ENCODE measurements at places on chromosomes 7 and 10. TPM values are rescaled to one million over a fixed set of nuclear protein-coding genes. Genes with fewer than 3 reads are reported as not detected.

The GSAP gene
- total RNA-seq: 7.7 TPM

The ODAD2 gene
- total RNA-seq: not detected

The CLCN1 gene
- total RNA-seq: not detected

The DNAJC12 gene
- 6.9 TPM for total RNA-seq

The TFR2 gene
- total RNA-seq: 2.3 TPM
